Activated CD4-positive, alpha-beta T cell treated with anti-CD3 and anti-CD28 coated beads, Interleukin-2, amount 50 U/mL, for 1 hour (primary cell): ENCODE measurements at places on chromosomes 7 and 10.
A peak's percentile ranks its signal among the peaks of the same experiment; 100 is the strongest.

DNA sequence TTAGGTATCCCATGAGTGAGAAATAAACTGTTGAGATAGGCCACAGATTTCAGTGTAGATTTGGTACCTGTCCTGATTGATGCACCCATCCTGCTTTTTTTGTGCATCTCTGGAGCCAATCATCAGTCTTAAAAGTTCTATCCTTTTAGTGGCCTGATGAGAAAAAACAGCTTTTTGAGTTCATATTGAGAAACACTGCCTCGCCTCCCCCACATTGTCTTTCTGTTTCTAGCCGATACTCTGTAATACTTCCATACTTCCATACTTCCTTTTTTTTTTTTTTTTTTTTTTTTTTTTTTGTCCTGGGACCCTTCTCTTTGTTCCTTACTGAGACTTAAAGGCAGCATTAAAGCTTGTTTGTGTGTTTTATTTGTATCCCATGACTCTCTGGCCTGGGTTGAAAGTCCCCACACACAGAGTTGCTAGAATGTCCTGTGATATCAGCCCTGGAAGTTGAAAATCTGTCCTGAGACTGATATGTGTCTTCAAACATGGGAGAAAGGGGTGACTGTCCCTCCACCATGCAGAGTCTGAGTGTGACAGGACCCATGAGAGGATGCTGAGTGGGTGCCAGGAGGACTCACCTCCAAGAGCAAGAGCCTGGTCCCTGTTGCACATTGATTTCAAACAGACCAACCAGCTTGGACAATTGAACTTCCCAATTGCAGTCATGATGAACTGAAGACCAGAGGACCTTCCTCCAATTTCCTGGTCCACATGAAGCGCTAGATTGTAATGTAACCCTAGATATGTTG is 5.7 kb downstream of the ZNF22 start:
- DNase-seq, result no peak

DNA sequence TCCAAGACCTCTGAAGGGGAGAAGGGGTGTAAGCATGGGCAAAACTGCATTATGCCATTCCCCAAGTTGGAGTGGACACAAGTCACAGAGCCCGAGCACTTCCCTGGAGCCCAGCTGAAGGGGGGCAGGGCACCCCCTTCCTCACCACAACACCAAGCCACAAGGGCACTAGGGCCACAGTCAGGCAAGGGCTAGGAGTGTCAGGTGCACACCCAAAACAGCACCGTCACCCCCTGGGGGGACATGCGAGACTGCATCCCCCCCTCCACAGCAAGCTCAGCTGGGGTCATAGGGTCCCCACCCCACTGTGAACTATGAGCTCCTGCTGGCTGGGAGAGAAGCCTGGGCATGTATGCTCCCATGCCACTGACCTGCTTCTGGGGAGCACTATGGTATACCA is 143.9 kb downstream of the GRID1 start:
- DNase-seq, result no peak

- no peak for DNase-seq
Measured at GRCh38 chr7:129066290-129067131, 11.6 kb upstream of the TNPO3 start.

DNA sequence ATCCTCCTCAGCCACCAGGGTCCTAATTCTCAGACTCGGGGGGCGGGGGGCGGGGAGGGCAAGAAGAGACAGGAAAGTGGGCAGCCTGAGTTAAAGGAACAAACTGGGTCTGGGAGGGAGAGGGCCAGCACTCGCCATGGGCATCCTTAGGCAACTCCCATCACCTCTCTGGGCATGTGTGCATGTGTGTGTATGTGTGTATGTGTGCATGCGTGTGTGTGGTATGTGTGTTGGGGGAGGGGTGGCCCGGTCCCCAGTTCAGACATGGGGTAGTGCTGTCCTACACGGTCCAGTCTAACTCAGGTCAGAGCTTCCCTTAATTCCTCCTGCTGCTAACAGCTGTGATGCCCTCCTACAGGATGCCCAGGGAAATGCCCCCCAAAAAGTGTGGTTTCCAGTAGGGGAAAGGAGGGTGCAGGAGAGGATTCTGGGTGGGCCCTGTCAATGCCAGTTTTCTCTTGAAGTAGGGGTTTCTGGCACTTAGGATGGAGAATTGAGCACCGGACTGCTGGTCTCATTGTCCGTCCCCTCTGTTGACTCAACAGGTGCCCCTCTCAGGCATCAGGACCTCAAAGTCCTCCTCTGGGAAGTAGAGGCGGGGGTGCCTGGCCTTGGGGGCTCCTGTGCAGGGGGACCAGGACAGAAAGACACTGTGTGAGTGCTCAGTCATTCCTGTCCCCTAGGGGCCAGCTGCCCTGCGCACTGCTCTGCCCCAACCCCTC is 15.1 kb upstream of the ZMIZ1 start:
- no peak for DNase-seq

GRCh38 chr10:48523820-48524758 is 80.8 kb downstream of the ARHGAP22 start:
- DNase-seq, result no peak

GRCh38 chr7:51253157-51253556 is 63.5 kb downstream of the COBL start:
- no peak for DNase-seq

GRCh38 chr7:100401811-100402210 is 26.7 kb downstream of the ZCWPW1 start:
- no peak for DNase-seq

GRCh38 chr7:1368682-1369571 is 90.3 kb downstream of the MICALL2 start:
- peak; percentile 13 for DNase-seq

- DNase-seq, result no peak
Measured at GRCh38 chr10:102595293-102595692, 49.0 kb upstream of the TRIM8 start.

- no peak for DNase-seq
Measured at GRCh38 chr10:93463723-93464476, 18.2 kb downstream of the MYOF start.

DNA sequence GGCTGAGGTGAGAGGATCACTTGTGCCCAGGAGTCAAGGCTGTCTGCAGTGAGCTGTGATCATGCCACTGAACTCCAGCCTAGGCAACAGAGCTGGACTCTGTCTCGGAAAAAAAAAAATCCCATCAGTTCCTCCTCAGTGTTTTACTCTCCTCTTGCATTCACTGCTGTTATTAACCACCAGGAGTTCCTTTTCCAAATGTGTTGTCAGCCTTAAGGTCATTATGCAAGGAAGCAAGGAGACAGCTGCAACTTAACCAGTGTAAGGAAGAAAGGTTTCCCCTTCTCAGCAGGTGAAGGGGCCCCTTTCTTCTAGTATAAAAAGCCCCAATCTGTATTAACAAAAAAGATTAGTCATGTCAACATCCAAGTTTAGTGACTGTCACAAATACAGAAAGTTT is 86.6 kb upstream of the LEP start:
- DNase-seq, result no peak

DNA sequence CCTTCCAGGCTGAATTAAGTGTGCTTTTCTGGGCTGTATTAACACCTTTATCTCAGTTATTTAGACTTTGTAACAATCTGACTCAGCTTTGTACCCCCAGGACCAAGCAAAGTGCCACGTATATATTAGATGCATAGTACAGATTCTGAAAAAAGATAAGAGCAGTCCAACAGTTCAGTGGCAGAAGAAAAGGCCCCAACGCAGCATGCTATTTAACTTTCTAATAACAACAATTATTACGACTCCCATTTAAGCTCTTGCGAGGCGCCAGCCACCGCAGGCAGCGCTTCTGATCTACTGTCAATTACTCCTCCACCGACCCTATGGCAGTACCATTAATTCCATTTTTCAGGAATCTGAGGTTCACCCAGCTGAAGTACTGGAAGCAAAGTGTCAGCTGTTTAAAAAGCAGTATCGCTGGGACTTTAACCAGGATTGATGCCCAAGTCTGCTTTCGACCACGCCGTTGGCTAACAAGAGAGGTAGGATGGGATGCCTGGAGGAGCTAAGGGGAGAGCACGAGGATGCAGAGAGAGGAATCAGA is 638 bp downstream of the LIPA start:
- DNase-seq, result no peak
